ENCODE measurements at places on chromosomes 7 and 10. TPM values are rescaled to one million over a fixed set of nuclear protein-coding genes. Genes with fewer than 3 reads are reported as not detected.

Gene WDR37
- 26.5 TPM for polyA plus RNA-seq

Gene OR13A1
- not detected for polyA plus RNA-seq

Gene GTPBP4
- polyA plus RNA-seq = 10.5 TPM

Gene SBDS
- polyA plus RNA-seq = 47.3 TPM

Gene GHRHR
- not detected for polyA plus RNA-seq

Gene HGF
- polyA plus RNA-seq = not detected

Gene VGF
- not detected for polyA plus RNA-seq

Gene TRIM73
- 0.69 TPM for polyA plus RNA-seq

Gene BTBD16
- not detected for polyA plus RNA-seq

Gene ANKRD1
- not detected for polyA plus RNA-seq

Gene OR2AE1
- not detected for polyA plus RNA-seq

Gene SEMA3E
- not detected for polyA plus RNA-seq

Gene PNPLA8
- polyA plus RNA-seq = 35.4 TPM

Gene TUBAL3
- not detected for polyA plus RNA-seq

Gene PARG
- 7.5 TPM for polyA plus RNA-seq

Gene JAKMIP3
- polyA plus RNA-seq = not detected

Gene TSPAN33
- polyA plus RNA-seq = 6.9 TPM

Gene ACBD7
- polyA plus RNA-seq = not detected

Gene GPRIN2
- not detected for polyA plus RNA-seq

Gene AMPH
- polyA plus RNA-seq = 0.06 TPM

Gene GIMAP5
- 123 TPM for polyA plus RNA-seq

Gene SORCS3
- not detected for polyA plus RNA-seq

Gene LIPJ
- polyA plus RNA-seq = 0.29 TPM

Gene TFEC
- not detected for polyA plus RNA-seq

Gene COL26A1
- not detected for polyA plus RNA-seq

Gene CPEB3
- 0.63 TPM for polyA plus RNA-seq

Gene PITX3
- not detected for polyA plus RNA-seq

Gene DNAJC30
- 8.8 TPM for polyA plus RNA-seq

Gene OR2A25
- not detected for polyA plus RNA-seq

Gene RBP3
- not detected for polyA plus RNA-seq

Gene VPS37D
- 0.39 TPM for polyA plus RNA-seq
